ENCODE measurements at places on chromosomes 1 and 21. TPM values are rescaled to one million over a fixed set of nuclear protein-coding genes. Genes with fewer than 3 reads are reported as not detected.

Gene SH2D5
- 17.5 TPM for total RNA-seq

Gene PLPP3
- total RNA-seq: 4.9 TPM

Gene PLPPR4
- under 0.01 TPM for total RNA-seq

Gene OR2L2
- not detected for total RNA-seq

All from kidney epithelial cell (primary cell).